T-helper 9 cell (primary cell): ENCODE measurements at places on chromosomes 7 and 10.

- DNase-seq: no peak
These were observed 256.5 kb upstream of the PPP2R2D start for GRCh38 chr10:131644289-131644688.

DNA sequence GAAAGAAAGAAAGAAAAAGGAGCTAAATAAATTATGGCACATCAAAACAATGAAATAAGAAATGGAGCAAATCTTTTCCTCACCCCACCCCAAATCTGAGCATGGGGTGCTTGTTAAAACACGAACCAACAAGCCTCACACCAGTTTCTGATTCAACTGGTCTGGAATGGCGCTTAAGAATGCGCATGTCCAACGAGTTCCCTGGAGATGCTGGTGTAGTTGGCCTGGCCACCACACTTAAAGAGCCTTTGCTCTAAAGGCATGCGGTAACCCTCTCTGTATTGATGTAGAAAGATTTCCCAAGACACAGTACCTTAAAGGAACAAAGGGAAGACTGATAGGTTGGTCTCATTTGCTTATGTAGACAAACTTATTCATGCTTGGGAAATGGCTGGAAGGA, 49.1 kb upstream of the STEAP1B start:
- DNase-seq: no peak

- no peak for DNase-seq
These were observed 209.7 kb downstream of the SKIDA1 start for GRCh38 chr10:21315645-21316220.

DNA sequence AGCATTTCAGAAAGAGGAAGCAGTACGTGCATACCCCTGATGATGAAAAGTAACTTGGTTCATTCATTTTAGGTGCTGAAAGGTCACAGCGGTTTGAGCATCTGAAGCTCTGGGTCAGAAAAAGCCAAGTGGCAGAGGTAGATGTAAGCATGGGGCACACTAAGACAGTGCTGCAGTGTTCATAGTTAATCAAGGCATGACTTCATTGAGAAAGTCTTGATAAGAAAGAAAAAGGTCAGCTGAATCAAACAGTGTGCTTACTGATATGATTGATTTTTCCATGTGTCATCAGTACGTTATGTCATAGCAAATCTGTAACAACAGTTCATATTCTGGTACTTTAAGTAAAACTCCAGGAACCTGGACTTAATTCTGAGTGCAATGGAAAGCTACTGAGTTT, 107.7 kb upstream of the PCLO start:
- DNase-seq: no peak

- no peak for DNase-seq
These were observed 195.3 kb downstream of the FAM107B start for GRCh38 chr10:14579405-14579804.

DNA sequence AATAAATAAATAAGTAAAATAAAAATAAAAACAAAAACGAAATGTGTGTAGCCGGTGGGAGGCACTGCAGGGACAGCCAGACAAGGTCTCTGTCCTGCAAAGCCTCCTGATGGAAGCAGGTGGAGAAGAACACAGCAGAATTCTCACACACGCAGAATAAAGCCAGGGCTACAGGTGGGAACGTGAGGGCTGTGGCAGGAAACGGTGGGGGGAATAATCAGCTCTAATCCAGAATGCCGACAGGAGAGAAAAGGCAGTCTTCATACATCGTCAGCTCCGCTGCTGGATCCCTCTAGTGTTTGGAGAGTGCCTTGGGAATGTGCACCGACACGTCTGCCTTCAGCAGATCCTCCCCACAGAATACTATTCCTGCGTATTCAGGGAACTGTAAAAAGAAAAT, 6.8 kb upstream of the SNX8 start:
- DNase-seq: no peak

DNA sequence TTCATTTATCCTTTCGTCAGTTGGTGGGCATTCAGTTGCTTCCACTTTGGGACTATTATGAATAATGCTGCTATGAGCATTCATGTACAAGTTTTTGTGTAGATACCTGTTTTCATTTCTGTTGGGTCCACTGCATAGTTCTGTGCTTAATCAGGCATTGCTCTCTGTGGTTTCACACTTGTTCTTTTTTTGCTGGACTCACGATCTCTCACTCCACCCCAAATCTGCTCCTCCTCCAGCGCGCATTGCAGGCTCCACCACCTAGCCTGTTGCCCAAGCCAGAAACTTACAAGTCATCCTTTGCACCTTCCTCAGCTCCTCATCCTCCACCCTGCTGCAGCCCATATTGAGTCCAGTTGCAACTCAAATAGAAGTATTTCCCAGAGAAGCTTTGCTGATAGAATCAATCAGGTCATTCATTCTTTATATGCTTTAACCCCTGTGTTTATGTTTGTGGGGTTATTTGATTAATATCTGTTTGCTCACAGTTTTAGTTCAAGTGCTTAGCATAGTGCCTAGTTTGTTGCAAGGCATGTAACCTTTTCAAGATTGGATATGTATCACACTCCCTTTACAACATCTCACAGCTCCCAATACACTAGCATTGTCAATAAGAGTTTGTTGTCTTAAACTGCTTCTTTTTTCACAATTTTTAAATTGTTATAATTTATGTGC, 16.6 kb upstream of the AFAP1L2 start:
- DNase-seq: no peak

DNA sequence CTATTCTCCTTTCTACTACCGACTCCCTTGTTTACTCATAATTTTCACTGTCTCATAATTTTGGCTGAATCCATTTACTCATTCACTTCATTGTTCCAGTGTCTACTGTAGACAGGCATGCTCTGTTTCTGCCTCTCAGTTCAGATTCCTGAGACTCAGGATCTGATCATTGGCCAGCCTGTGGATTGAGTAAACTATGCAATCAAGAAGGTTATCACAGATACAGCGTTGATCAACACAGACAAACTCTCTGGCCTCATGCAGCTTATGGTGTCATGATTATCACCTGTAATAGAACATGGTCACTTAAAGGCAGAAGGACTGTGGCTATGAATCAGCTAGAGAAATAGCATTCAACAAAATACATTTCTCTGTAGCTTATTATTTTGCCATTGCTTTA, 86.0 kb downstream of the SEMA3E start:
- DNase-seq: no peak

DNA sequence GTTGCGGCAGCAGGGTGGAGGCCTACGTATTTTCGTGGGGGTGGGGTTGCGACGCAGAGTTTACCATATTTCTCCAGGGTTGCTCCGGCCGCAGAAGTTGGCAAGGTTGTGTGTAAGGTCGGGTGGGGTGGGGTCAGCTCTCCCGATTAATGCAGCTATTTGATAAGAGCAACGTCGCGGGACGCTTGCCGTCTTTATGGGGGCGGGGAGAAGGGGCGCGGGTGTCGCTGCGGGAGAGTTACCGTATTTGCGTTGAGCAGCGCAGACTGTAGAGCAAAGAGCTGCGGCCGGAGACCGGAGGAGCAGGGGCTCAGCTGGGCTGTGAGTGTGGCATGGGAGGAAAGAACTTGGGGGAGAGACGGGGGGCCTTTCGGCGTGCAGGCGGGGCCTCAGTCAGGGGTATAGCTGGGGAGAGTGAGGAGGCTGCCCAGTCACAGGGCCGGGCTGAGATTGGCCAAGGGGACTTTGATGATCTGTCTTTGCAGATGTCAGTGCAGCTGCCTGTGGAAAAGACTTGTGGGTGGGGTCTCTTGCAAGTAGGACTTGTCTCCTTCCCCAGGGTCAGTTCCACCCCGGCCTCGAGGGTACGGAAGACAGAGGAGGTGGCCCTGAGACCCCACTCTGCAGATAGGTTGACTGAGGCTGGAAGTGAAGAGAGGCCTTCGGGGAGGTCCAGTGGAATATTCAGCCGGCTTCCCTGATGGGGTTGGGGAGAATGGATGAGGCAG, 26.6 kb downstream of the ZNF775 start:
- no peak for DNase-seq

- DNase-seq: no peak
These were observed 46.9 kb downstream of the ZNRF2 start for GRCh38 chr7:30331338-30331737.

- no peak for DNase-seq
These were observed 30.7 kb upstream of the ZNF467 start for GRCh38 chr7:149804106-149804505.

- DNase-seq: peak; percentile 22
These were observed 109.2 kb downstream of the DPY19L1 start for GRCh38 chr7:34928052-34928451.

- DNase-seq: no peak
These were observed 87.6 kb downstream of the XRCC2 start for GRCh38 chr7:152588350-152588749.

DNA sequence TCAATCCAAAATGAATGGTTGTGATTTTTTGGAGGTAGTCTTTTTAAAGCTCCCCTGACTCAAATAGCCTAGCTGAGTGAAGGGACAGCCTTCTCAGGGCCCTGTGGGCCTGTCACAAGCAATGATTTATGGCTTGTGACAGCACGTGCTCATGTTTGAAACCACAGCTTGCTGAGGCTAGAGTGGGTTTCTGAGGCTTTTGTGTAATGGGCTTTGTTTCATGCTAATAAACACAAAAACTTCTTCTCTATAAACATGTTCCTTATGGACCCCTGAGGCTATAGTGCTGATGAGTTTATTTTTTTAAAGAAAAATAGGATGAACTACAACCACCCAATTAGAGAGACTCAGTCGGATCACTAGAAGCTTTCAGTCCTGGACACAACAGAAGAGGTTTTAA, 36.1 kb upstream of the BET1 start:
- no peak for DNase-seq

GRCh38 chr7:40057292-40057691, 77.1 kb downstream of the MPLKIP start:
- no peak for DNase-seq

DNA sequence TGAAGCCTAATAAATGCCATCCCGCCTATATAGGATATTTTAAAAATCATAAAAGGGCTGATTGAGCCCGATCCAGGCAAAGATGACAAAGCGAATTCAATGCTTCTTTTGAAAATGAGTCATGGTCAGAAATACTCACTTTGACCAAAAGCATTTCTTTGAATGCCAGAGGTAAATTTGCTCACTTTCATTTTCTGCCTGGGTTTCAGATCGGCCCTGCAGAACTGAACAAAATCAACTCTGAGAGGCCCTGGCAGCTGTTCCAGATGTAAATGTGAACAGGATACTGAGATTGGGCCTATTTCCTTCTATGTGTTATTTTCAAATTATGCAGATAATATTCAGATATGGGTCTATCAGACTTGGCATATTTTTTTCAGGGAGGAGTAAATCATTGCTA, 114.8 kb upstream of the ARID5B start:
- DNase-seq: no peak

- DNase-seq: no peak
These were observed 107.3 kb downstream of the NRCAM start for GRCh38 chr7:108348913-108349312.
